ENCODE measurements at places on chromosomes 6 and 20.

- peak; percentile 16 for DNase-seq
These were observed 1197.7 kb upstream of the CITED2 start for GRCh38 chr6:140572129-140572528.

DNA sequence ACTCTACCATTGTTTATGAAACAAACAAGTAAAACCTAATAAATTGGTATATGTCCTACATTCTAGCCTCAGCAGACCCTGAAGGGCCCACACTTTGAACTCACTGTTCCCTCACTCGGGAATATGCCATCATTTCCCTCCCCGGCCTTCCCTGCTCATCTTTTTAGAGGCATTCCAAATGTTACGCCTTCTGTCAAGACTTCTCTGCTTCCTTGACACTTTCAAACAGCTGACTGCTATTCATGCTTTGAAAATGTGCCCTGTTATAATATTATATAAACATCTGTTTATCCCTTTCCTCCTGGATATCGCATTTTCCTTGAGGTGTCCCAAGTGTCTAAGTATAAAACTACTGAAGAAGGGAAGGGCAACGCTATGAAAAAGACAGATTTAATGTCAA, 249.5 kb upstream of the THEMIS start:
- peak; percentile 17 for DNase-seq

- no peak for DNase-seq
These were observed 4.9 kb downstream of the SIGLEC1 start for GRCh38 chr20:3707508-3707899.

GRCh38 chr6:145147559-145147958, 587.8 kb downstream of the EPM2A start:
- DNase-seq = no peak

DNA sequence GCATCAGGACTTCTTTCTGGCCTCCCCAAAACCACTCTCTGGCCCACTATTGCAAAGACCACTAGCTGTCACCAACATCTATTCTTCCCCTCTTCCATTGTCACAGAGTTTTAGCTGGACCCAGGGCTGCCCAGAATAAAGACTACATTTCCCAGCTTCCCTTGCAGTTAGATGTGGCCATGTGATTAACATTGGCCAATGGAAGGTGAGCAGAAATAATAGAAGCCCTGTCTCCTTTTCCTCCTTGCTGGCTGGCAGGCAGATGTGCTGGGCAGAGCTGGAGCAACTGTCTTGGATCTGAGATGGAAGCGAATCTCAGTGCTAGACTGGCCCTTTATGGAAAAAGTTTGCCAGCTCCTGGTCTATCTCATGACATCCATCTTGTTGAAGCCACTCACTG, 97.0 kb downstream of the KCNB1 start:
- peak; percentile 72 for DNase-seq

GRCh38 chr20:62136283-62137091, 6.7 kb downstream of the PSMA7 start:
- DNase-seq = peak; percentile 79

- no peak for DNase-seq
These were observed 273.3 kb upstream of the JARID2 start for GRCh38 chr6:14972379-14973067.

GRCh38 chr6:74439123-74439811, 743.3 kb downstream of the CD109 start:
- peak; percentile 54 for DNase-seq

DNA sequence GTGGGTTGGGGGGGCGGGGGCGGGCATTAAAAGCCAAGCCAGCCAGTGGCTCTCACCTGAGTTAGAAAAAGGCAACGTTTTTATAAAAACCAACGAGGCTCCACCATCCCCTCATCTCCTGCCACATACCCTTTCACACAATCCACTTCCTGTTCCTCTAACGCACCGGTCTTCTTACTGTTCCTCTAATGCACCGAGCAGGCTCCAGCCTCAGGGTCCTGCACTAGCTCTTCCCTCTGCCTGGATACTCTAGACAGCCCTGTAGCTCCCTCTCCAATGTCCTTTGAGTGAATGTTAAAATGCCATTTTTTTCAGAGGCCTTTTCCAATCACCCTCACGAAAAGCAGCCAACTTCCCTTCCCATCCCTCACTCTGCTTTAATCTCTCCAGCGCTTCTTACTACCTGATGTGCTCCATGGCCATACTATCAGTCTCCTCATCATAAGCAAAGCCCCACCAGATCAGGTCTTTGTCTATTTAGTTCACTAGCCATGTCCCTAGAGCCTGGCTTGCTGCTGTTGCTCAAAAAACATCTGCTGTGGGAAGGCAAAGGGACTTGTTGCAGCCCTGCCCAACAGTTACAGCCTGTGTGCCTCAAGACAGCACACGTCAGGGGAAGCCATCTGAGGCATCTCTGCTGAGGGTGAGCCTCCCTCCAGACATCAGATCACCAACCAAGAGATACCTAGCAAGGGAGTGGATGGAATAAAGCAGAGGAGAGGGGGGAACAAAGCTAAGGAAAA, 3.9 kb downstream of the FKBP1A start:
- no peak for DNase-seq

DNA sequence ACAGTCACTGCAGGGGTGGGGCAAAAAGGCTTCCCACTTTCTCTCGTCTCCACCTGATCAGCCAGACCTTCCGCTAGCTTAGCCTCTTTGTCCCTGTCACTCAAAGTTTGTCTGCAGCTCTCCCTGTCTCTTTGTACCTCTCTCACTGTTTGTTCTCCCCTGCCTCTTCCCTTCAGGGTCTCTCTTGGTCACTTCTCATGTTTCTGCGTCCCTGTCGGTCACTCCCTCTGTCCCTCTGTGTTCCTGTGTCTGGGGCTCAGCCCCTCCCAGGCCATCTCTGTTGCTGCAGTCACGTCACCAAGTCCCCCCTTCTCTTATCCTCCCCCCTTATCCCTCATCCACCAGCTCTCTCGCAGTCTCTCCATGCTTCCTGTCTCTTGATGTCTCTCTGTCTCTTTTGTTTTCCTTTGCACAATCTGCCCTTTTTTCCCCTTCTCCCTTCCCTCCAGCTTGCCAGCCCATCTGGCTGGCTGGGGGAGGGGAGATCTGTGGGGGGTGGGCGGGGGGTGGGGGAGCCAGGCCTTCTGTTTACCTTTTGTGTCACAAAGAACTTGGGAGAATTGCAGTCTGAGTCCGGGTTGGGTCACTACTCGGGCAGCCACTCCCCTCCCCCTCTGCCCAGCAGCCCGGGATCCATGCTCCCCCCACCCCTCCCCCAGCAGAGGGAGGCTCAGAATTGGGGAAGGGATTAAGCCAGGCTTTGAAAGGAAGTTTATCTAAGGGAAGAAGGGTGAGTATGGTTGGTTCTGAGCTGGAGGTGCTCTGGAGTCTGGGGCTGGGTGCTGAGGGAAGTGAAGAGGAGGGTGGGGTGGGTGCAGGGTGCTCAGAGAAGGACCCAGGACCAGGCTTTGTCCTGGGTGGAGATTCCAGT, 32.3 kb downstream of the FOXP4 start:
- peak; percentile 63 for DNase-seq

DNA sequence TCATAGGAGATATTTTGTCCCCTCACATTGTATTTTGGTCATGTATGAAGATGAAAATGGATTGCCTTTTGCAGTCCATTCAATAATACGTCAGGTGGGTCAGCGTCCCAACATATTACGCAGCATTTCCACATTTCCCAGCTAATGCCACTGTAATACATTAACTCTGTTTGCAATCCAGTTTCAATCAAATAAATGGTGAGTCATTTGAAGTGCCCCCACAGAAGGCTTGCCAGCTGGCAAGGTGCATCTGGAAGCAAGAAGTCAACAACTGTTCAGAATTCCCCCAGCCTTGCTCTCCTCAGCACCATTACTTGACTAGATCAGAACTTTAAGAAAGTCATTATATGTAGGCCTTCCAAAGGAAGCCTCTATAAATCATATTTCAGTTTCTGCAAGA, 50.4 kb downstream of the PHACTR1 start:
- DNase-seq = no peak

DNA sequence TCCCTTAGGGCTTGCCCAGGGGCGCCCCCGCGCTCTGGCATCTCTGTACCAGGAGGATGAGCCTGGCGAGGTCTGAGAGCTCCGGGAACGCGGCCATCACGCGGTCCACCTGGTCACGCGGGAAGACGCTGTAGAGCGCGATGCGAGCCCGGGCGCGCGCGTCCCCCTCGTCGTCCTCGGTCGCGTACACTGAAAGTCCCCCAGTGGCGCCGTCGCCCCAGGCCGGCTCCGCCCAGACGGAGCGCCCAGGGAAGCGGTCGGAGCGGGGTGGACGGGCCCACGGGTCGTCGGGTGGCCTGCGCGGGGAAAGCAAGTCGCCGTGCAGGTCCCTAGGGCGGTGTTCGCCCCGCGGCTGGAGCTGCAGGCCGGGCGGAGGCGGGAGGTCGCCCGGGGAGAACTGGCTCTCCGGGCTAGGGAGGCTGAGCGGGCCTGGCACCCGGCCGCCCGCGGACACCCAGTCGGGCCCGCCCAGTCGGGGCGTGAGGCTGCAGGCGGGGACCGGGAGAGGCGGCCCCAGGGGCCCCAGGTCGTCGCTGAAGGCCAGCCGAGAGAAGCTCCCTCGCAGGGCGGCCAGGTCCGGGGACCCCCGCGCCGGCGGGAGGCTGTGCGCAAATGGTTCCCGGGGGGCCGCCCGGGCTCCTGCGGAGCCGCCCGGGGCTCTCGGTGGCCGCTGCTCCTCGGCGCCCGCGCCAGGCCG, 34.0 kb downstream of the ZC3H12D start:
- peak; percentile 46 for DNase-seq

DNA sequence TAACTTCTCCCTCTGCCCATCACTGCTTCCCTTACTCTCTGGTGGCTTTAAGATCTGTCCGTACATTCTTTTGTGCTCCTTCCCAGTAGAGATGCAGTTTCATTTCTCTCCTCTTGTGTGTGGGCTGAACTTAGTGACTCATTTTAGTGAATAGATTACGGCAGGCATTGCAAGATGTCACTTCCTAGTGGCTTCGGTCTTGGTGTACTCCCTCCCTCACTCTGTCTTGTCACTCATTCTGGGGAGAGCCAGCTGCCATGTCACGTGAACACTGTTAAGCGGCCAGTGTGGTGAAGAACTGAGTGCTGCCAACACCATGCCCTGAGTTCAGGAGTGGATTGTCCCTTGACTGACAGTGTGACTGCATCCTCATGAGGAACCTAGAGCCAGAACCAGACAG, 115.9 kb downstream of the OTOR start:
- DNase-seq = no peak

All from tongue (tissue), 3 donors.